ENCODE measurements at places on chromosomes 11 and 22.
A peak's percentile ranks its signal among the peaks of the same experiment; 100 is the strongest.

DNA sequence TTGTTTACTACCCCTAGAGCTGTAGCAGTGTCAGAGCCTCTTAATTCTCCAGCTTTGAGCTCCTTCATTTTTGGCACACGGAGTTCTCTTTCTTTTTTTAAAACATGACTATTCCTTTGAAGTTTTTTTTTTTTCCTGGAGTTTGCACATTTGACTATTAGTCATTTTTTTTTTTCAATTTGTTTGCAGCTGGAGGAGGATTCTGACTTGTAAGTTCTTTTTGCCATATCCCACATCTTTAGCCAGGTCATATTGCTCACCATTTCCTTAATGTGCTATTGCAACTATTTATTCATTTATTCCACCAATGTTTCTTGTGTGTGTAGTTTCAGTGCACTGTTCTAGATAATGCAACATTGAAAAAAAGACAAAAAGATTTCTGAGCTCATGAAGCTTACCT is 166.3 kb upstream of the ARHGAP20 start:
- no peak for DNase-seq

DNA sequence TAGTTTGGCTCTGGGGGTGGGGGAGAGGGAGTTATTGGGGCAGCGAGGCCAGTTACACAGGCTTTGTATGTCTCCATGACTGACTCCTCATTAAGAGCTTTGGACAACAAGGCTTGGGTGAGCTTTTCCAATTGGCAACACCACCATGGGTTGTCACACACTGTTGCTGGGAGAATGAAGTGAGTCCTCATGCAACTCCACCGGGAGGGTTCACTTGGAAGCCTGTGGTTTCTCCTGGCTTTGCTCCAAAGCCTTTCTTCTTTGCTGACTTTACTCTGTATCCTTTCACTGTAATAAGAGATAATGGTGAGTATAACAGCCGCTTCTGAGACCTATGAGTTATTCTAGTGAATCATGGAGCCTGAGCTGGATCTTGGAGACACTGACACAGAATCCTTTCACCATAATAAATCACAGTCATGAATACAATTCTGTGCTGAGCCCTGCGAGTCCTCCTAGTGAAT is 24.9 kb downstream of the EIF3F start:
- DNase-seq, result no peak

DNA sequence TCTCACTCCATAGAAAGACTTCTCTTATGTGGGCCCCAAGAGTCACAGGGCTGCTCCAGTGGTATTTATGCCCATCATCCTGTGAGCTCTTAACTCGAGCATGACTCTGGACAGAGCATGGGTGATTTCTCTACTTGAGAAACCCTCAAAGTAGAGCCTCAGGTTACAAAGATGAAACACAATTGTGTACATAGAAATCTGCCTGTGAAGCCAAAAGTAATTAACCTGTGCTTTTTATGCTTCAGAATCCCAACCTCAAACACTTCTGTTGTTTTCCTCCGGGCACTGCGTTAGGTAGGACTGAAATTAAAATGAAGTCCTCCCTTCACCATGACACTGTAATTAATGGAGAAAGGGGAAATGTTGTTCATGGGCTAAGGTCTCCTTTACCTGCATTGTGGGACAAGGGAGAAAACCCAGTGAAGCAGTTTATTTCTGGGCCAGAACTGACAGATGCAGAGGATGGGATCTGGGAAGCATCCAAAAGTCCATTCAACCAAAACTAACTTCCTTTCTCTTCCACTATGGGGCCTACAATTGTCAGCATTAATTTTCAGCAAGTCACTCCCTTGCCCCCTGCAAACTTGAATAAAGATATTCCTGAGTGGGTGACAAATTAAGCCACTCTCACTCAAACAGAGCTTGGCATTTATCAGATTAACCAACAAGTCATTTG is 24.1 kb upstream of the POU2AF1 start:
- DNase-seq, result no peak

GRCh38 chr11:4093519-4094347 is 866 bp upstream of the RRM1 start:
- no peak for DNase-seq

GRCh38 chr11:33015621-33016551 is at the start of gene DEPDC7:
Gene DEPDC7, plus strand, starts transcription at chr11:33015878. Its CDS starts 78 bp downstream, at chr11:33015956.
- DNase-seq, result no peak

DNA sequence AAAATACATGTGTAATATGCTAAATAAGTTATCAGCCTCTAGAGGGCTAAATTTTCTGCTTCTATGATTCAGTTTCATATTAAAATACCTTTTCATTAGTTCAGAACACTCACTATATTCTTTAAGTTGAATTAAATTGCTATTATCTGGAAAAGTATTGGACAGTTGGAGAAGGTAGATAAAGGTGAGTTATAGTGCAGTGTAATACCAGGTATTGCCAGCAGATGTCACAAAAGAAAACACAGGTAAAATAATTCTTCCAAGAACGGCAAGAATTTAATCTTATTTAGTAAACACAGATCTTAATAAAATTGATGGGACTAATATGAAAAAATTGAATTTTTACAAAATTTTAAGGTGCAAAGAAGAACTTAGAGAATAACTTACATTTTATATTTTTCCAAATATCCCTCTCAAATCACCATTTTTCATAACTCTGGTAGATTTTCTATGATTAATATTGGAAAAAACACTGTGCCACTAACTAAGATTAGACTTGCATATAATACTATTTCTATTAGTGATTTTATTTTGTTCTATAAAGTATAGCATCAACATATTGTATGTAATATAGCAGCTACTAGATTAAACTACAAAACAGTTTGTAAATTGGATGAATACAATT is 1.7 kb upstream of the LRRC4C start:
- peak; percentile 0 for DNase-seq

DNA sequence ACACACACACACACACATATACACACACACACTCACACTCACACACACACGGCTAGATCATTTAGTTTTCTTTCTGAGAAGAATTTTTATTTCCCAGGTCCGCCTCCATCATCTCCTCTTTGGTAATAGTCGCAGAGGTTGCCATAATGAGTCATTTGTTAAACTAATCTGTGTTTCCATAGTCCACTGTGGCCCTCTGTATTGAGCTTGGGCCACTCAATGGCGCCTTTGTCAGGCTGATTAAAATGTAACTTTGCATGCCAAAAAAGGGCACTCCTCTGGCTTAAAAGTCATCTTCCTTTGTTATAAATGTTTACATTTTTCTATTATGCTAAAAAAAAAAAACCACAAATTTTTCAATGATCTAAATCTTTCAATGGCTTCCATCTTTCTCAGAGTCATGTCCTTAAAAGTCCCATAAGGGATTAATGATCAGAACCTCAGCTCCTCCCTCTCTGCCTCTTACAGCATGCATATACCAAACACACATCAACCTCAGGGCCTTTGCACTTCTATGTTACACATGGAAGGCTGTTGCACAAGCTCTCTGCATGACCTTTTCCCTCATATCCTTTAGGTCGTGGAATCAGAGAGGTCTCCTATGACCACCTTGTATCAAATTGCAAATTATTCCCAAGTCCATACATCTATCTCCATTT is 35.3 kb downstream of the EHF start:
- no peak for DNase-seq

GRCh38 chr11:60982184-60982583 is 10.7 kb downstream of the CD6 start:
- no peak for DNase-seq

DNA sequence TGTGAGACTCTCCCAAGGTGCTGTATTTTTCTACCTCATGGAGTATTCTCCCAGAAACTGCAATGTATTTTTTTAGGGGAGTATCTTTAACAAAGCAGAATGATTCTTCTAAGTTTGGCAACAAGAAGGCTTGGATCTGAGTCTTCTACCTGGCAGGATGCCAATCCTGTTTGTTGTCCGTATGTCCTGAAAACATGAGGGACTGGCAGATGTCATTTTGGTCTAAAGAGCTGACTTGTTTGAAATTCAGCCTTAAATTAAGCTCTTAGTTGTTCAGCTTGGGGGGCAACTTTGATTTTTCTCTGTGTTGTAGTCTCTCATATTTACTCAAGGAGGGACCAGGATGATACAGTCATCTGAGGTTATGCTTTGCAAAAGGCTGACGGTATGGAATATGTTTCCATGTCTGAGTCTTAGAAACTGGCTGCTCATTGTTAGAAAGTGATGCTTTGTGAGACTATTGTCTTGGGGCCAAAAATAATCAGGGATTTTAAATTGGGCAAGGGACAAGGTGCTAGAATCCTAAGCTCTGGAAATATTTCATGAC is 9.3 kb downstream of the MRPL16 start:
- DNase-seq, result no peak

GRCh38 chr11:120660024-120660565 is 148.5 kb downstream of the GRIK4 start:
- DNase-seq, result peak; percentile 1

- no peak for DNase-seq
These were observed 37.1 kb upstream of the CCDC188 start for GRCh38 chr22:20187777-20188566.

- no peak for DNase-seq
These were observed 5.2 kb upstream of the MAP6 start for GRCh38 chr11:75673977-75674582.

GRCh38 chr11:86414032-86414431 is 39.3 kb downstream of the CCDC81 start:
- no peak for DNase-seq

GRCh38 chr22:49262167-49262566 is 565.5 kb downstream of the BRD1 start:
- DNase-seq, result no peak

DNA sequence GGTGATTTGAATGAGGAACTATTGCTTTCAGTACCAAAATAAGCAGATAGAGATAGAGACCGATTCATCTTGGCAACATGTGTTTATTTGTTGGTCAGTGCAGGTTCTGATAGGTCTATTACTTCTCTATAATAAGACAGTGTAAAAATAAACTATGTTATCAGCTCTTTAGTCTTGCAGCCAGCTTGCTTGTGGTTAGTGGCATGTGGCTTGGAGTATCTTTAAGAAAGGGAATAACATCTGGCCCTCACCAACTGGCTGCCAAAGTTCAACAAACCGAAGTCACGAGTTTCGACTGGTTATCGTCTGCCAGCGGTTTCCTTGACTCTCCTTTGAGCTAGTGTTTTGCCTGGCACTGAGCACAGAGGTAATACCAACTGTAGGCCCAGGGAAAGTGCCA is 71.8 kb downstream of the CTTN start:
- DNase-seq, result no peak

GRCh38 chr22:46649141-46650077 is 29.2 kb downstream of the GRAMD4 start:
- DNase-seq, result peak; percentile 95

- DNase-seq, result no peak
These were observed 44.4 kb upstream of the FAT3 start for GRCh38 chr11:92180226-92180625.

- no peak for DNase-seq
These were observed 127.2 kb upstream of the SYT13 start for GRCh38 chr11:45413156-45413858.

DNA sequence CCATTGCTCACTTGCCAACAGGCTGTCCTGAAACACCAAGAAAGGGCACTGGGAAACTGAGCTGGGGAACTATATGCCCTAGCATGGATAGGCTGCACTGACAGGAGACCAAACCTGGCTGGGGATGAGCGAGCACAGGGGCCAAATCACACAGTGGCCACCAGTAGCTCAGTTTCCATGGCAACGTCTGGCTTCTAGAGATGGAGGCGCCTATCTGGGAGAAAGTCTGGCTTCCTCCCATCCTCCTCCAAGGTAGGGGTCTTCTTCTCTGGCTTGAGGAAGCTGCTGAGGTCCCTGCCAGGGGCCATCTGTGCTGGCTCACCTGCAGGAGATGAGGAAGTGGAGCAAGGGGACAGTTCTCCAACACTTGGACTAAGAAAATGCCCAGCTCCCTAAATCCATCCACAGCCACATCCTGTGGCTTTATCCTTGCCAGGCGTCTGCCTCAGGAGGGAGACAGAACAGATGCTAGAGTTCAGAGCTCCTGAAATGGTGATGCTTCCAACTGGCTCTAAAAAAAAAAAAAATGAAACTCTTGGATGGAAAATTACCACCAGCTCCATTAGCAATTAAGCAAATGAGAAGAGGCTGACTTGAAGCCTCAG is 48.3 kb downstream of the SYT13 start:
- no peak for DNase-seq

DNA sequence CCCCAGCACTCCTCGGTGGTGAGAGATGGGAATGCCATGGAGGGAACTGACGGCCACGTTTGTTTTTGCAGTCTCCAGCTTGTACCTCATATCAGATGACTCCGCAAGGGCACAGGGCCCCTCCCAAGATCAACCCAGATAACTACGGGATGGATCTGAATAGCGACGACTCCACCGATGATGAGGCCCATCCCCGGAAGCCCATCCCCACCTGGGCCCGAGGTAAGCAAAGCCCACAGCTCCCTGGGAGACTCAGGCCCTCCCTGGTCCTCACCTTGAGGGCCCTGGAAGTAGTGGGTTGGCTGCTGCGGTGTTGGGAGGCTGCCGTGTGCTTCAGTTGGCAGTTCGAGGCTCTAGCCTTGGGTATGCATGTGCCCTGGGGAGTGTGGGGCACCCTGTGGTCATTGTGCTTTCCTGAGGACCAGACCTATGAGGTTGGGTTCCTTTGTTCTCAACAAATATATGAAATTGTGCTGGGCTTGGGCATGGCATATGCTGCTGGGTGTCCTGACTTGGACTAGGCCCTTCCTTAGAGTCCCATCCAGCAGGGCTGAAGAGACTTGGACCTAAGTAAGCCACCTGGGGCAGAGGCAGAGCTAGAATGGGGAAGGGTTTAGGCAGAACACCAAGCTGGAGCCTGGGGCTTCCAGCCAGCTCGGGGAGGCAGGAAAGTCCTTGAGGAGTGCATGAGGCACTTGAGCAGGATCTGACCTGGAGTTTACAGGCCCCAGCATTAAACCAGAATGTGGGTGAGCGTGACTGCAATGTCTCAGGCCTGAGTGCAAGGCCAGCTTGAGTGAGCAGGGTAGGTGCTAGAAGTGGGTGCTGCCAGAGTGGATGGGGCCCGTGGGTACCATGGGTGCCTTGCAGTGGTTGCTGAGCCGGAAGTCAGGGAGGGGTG is 26.4 kb downstream of the INCENP start:
- no peak for DNase-seq

- DNase-seq, result no peak
These were observed 666.4 kb downstream of the BRD1 start for GRCh38 chr22:49161002-49161850.

- no peak for DNase-seq
These were observed 752 bp downstream of the POU2AF1 start for GRCh38 chr11:111378185-111378860.

DNA sequence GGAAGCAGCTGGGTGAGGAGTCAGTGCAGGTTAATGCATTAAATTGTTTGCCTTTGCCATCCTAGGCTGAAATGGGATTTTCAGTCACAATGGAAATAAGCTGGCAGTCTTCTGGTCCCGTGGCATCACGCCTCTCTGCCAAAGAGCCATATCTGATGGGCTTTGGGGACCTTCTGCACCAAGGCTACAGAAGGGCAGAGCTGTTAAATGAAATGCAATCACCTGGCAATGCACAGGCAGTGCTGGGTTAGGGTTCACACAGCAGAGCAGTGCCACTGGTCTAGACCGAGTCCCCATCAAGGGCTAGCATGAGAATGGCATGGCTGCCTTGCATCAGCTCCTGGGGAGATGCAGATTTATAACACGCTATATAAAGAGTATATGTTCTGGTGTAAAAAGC is 749.2 kb downstream of the NTM start:
- no peak for DNase-seq

All from SHP77 treated with DMSO at 0.1 percent for 48 hours (cell line).